A549 (cell line): ENCODE measurements at places on chromosomes 3 and 15.

- peak; percentile 27 for DNase-seq
Measured at GRCh38 chr15:68676011-68676605, 97.3 kb downstream of the CORO2B start.

GRCh38 chr3:18438586-18438985 lies 13.4 kb upstream of the SATB1 start:
- no peak for DNase-seq

DNA sequence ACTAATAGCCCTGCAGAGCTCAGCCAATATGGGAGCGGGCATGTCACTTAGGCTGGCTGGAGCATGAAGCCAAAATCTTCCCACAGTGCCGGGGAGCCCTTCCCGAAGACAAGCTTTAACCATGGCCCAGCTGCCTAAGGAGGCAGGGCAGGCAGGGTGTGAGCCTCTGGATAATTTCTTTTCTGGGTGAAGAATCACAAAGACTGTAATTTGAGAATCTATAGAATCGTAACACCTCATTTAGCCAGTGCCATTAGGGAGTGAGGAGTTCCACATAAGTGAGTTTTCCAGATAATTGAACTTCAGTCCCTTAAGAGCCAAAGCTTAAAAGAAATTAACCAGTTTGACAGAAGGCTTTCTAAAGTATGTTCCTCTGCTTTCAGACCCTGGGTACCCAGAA lies 40.2 kb upstream of the TLE3 start:
- no peak for DNase-seq

DNA sequence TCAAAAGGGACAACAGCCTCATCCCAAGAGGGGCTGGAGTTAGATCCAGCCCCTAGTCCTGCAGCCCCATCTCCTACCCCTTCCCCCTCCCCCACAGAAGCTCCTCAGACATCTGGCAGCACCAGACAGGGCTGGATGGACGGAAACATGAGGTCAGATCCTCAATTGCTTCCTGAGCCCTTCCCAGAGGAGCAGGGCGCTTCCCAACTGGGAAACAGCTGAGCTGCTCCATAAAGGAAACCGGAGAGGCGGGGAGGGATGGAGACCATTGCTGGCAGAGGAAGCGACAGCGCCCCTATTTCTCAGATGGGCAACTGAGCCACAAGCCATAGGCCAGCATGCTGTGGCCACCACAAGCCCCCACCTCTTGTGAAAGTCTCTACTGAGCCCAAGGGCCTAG lies 18.3 kb upstream of the CYP11A1 start:
- no peak for DNase-seq

DNA sequence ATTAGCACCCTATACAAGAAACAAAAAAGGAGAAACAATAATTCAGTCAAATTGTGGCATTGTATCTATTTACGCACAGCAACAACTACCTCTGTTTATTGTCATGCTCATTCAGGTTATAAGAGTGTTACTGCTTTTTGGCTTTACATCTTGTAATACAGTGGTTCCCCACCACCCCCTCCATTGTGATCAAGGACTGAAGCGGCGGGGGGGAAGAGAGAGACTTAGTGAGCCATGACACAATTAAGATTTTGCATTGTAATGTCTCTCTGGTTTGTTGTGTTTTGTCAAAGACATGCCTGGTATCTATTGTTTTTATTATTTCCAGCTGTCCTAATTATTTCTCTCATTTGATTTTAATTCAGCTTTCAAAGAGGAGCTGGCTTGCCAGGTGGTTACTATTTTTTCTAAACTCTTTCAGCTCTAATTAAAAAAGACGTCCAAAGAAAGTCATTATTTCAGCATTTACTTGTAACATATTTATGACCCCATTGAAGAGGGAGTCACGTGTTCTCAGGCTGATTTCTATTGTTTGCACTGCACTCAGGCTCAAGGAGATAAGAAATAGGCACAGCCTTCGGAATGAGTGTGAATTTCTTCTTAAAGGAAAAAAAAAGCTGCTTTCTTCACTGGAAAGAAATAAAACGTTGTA lies 234.4 kb upstream of the TBL1XR1 start:
- DNase-seq, result no peak

DNA sequence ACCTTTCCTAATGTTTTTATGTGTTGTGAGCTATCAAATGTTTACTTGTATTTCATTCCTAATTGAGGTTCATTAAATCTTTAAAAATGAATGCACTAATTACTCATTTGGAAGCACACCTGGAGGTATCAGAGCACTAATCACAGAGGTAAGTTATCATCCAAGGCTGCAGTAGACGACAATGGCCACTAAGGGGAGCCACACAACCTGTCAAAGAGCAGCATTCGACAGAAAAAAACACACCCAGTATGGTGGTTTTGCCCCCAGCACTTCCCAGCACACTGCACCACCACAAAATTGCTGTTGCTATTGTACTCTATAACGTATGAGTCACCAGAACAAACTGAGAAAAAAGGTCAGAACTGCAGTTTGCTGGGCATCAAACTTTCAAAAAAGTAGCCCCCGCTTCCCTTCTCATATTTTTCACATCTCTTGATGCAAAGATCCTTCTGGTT lies 205.9 kb upstream of the IGF1R start:
- DNase-seq, result peak; percentile 86

DNA sequence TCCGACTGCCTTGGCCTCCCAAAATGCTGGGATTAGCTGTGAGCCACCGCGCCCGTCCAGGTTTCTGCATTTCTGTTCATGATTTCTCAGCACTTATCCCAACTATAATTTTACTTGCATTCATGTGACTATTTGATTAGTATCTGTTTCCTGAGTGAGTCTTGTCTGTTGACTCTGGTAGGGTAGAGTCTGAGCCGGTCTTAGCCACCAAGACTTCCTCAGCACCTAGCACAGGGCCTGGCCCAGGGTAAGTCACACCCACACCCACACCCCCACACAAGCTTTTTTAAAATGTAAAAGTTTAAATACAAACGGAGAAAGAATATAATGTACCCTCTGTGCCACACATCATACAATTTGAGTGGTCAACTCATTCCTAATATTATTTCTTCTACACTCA lies 3.1 kb upstream of the SPATA12 start:
- no peak for DNase-seq
